Kidney (tissue), 22 donors: ENCODE measurements at places on chromosomes 1 and 21. TPM values are rescaled to one million over a fixed set of nuclear protein-coding genes. Genes with fewer than 3 reads are reported as not detected.

GRCh38 chr1:219124163-219124562, 49.5 kb upstream of the LYPLAL1 start:
- no peak for DNase-seq

- no peak for DNase-seq
These were observed 3.7 kb upstream of the NR1I3 start for GRCh38 chr1:161241682-161242081.

DNA sequence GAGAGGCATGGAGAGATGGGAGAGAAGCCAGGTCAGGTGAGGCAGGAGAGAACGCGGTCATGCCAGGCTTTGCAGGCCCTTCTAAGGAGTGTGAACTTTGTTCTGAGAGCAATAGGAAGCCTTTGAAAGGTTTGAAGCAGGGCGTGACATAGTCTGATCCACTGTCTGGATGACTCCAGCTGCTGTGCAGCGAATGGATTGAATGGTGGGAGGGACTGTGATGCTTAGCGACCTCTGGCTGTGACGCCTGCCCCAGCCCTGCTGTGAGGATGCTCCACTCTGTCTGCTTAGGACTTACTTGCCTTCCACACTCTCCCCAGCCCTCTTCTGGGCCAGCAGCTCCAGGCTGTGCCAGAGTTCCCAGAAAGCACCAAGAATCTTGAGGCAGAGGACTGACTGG, 41.8 kb upstream of the POU3F1 start:
- no peak for DNase-seq

DNA sequence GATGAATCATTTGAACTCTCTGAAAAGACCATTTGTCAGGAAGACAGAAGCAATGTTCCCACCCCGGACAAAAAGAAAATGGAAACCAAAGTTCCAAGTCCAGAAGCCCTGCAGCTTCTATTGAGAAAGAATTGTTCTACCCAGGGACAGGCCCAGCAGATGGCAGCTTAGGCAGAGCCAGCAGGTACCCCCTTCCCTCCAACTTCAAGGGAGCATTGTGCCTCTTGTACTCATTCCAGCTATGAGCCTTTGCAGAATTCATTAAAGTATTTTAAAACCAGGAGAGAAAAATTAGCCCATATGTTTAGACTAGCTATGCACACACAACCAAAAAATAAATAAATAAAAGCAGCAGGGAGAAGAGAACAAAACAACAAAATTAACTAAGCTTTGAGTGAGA, 85.2 kb upstream of the KCND3 start:
- DNase-seq = no peak

DNA sequence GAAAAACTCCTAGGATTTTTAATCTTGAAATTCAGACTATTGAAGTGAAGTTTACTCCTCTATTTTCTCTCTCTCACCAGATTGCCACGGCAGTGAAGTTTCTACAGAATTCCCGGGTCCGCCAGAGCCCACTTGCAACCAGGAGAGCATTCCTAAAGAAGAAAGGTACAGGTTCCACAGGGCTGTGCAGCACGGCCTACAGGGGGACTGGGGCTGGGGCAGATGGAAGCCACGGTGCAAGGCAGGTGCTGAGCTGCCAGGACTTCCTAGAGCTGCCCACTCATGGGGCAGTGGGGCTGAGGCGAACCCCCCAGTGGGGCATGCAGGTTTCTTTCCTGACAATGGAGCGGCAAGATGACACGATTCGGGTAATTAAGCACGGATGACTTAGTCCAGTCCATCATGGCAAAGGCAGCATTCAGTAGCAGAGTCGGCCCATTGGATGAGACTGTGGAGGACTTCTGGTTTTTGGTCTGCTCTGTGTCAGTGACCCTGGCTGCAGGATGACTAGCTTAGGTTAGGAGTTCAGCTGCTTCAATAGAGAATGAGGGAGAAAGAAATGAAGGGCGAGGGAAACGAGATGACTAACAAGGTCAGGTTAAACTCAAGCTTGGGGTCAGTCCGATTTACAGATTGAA, 61.5 kb downstream of the PEX14 start:
- DNase-seq = no peak

DNA sequence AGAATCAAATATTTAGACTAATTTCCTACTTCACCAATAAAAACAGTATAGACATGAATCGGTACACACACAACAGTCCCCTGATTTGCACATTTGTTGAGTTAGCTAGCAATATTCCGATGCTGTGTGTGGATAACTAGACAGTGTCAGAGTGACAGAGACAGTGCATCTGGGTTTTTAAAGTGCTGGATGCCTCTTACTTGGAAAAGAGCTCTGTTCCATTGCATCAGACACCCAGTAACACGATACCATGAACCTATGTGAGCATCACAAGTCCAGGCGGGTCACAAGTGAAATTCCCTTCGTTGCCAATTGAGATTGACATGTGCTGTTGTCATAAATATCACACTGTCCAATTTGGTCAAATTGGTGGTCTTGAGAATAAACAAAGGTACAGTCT, 82.0 kb upstream of the ESRRG start:
- DNase-seq = no peak

DNA sequence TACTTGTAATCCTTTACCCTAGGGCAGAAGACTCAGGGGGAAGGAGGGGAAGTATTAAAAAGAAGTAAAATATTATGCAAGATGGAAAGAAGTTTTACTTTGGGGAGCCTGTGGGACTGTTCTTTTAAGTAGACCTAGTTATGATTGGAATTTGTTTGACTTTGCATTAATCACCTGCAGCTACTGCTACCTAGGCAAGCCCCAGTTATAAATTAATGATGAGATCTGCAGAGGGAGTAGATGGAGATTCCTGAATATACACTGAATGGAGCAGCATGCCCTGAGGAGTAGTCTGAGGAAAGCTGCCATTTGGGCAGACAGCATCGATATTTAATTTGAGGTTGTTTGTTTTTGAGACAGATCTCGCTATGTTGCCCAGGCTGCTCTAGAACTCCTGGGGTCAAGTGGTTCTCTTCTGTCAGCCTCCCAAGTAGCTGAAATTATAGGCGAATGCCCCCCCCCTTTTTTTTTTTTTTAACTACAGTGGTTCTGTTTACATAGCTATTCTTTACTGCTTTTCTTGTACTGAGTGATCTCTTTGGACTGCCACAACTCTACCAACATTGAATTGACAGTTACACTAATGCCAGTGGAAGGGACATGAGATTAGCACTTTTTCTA, 81.4 kb upstream of the SERTAD4 start:
- DNase-seq = no peak

DNA sequence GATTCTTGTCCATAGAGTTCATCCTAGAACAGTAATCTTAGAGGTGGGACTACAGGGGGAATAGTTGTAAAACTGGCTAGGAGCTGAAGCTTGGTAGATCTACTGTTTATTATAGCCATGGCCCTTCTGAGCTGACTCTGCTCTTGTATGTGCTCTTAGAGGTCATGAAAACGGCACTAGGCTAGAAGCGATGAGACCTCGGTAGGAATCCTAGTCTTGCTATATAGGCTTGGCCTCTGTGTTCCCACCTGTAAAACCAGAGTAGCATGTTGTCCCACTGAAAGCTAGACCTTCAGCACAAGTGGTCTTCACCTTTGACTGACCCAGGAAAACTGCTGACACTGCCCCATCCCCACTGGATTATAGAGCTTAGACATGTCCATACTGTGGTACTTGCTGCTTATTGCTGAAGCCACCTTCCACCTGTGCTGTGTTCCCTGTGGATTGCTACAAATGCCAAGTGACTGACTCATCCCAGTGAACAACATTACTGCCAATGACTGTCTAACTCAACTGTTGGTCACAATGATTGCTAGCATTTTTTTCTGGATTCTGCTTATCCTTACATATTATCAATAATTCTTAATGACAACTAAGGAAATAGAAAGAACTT, 23.0 kb upstream of the PIGC start:
- DNase-seq = no peak

DNA sequence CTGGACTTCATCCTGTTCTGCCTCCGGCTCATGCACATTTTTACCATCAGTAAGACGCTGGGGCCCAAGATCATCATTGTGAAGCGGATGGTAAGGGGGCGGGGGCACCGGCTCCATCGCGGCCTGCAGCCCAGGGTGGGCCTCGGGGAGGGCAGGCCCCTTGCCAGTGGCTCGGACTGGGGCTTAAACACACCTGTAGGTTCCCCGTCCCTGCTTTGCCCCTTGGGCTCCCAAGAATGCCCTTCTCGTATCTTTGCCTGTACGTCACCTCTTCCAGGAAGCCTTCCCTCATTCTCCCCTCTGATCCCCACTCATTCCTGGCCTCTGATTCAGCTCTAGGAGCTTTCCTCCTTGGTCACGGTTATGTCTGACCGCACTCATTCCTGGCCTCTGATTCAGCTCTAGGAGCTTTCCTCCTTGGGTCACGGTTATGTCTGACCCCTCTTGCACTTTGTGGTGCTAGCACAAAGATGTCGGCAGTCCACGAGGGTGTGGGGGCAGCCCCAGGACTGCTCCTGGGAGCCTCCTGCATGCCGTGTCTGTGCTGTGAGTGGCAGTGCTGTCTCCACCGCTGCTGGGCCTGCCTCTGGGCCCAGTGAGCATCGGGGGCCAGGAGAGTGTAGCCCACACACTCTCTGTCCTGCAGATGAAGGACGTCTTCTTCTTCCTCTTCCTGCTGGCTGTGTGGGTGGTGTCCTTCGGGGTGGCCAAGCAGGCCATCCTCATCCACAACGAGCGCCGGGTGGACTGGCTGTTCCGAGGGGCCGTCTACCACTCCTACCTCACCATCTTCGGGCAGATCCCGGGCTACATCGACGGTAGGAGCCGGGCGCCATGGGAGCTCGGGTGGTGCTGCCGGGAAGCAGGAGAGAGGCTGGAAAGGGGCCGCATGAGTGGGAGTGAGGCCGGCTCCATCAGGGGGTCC, 49.1 kb upstream of the LRRC3 start:
- no peak for DNase-seq

DNA sequence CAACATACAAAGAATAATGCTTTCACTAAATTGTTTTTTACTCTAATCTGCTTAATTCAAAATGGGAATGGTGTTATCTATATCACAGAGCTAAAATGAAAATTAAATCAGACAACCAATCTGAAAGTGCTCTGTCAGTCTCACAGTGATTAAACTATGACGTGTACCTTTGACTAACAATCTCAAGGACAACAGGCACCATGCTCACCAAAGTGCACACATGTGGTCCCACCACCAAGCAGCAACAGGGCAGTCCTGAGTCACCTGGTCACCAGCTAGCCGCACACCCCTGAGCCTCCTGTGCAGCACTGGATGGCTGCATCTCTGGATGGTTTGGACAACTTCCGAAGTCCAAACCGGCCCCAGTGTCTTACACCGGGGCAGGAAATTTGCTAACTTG, 54.5 kb upstream of the NADK start:
- DNase-seq = no peak

DNA sequence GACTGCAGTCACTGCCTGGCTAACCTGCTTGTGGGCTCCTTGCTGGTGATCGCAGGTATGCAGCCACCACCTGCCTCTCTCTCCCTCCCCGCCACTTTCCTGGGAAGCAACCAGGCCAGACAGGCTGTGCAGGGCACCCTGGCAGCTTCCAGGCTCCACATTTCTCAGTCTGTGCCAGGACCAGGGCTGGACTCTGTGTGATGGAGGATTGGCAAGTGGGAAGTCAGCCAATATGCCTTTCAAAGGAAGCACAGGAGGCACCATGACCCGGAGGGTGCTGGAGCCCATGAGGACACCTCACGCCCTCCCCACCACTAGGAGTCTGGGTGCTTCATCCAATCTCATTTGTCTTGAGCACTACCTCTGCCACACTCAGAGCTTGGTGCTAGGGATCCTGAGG, 15.8 kb upstream of the DISP3 start:
- DNase-seq = no peak

GRCh38 chr1:240020871-240021270, 70.8 kb upstream of the FMN2 start:
- no peak for DNase-seq

DNA sequence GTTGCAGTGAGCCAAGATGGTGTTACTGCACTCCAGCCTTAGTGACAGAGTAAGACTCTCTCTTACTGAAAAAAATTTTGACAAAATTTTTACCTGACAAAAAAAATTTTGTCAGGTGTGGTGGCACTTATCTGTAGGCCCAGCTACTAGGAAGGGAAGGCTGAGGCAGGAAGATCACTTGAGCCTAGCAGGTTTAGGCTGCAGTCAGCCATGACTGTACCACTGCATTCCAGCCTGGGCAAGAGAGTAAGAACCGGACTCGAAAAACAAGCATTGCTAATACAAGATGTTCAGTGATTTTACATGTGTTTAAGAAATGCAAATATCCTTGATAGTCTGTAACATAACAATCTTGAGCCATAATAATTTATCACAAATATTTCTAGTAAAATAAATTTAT, 46.9 kb downstream of the USP48 start:
- no peak for DNase-seq

GRCh38 chr1:14313731-14314431, 284.6 kb upstream of the KAZN start:
- DNase-seq = no peak

GRCh38 chr1:157523774-157524493, 28.4 kb downstream of the FCRL5 start:
- no peak for DNase-seq

The MYOCOS gene
- 0.54 TPM for polyA plus RNA-seq

The CHRM3 gene
- 1.4 TPM for polyA plus RNA-seq

The GPR89B gene
- 34.2 TPM for polyA plus RNA-seq

The AMPD1 gene
- polyA plus RNA-seq = not detected

The CACNA1E gene
- 0.19 TPM for polyA plus RNA-seq

The KCNE2 gene
- 0.80 TPM for polyA plus RNA-seq

The SAMD11 gene
- polyA plus RNA-seq = 13.3 TPM

The EDARADD gene
- 2.2 TPM for polyA plus RNA-seq

The ZNF684 gene
- polyA plus RNA-seq = 10.2 TPM

The TDRD5 gene
- polyA plus RNA-seq = 1.5 TPM

The SEC16B gene
- polyA plus RNA-seq = 3.5 TPM

The ATAD3C gene
- polyA plus RNA-seq = 14.3 TPM

The PDC gene
- not detected for polyA plus RNA-seq
